ENCODE measurements at places on chromosomes 4 and X.

DNA sequence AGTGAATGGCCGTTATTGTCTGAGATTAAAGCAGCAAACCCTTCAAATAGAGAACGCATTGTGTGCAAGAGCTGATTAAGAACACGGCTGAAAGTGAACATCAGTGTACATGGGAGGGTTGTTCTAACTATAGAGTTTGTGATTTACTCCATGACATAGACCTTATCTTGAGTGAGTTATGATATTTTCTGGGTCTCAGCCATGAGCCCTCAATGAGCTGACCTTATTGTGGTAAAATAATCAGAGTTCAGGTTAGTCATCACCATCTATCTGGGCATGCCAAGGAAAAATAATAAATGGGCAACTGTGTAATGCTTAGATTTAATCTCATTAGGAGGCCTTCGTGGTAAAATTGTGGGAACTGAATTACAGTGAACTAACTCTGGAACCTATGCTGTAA, 33.2 kb upstream of the CLDN24 start:
- DNase-seq = no peak

DNA sequence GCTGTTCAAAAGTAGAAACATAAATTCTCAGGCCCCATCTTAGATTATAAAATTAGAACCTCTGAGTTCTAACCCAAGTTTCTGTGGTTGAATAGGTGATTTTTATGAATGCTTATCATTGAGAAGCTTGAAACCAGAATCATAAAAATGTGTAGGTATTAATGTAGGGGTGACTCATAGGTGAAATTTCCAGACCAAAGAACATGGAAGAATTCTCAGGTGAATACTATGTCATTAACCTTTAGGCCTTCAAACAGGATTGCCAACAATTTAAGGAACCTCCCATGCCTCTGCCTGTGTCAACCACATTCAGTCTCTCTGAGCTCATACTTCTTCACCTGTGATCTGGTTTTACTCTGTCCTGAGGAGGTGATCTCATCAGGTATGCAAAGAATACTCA, 177.8 kb downstream of the NPFFR2 start:
- DNase-seq = no peak

- DNase-seq = no peak
Observed at GRCh38 chrX:145821291-145821897, 3.8 kb downstream of the SLITRK2 start.

GRCh38 chr4:174222266-174222872, 61.1 kb downstream of the FBXO8 start:
- DNase-seq = peak; percentile 1

GRCh38 chr4:147773261-147774184, 41.6 kb downstream of the ARHGAP10 start:
- DNase-seq = peak; percentile 24

DNA sequence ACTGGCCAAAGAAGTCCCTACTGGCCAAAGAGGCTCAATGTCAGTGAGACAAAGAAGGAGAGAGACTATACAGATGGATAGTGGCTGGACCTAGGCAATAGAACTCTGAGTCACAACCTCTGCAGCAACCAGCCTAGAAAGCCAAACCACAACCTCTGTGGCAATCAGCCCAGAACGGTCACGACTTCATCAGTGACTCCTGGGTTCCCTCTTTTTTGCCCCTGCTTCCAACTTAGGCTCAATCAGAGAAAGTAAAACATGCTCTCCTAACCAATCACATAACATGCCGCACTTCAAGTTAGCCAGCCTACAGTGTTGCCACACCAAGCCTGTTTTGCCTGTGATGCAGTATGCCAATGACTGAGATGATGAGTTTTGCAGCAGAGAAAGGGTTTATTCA, 203.4 kb downstream of the ANAPC10 start:
- no peak for DNase-seq

DNA sequence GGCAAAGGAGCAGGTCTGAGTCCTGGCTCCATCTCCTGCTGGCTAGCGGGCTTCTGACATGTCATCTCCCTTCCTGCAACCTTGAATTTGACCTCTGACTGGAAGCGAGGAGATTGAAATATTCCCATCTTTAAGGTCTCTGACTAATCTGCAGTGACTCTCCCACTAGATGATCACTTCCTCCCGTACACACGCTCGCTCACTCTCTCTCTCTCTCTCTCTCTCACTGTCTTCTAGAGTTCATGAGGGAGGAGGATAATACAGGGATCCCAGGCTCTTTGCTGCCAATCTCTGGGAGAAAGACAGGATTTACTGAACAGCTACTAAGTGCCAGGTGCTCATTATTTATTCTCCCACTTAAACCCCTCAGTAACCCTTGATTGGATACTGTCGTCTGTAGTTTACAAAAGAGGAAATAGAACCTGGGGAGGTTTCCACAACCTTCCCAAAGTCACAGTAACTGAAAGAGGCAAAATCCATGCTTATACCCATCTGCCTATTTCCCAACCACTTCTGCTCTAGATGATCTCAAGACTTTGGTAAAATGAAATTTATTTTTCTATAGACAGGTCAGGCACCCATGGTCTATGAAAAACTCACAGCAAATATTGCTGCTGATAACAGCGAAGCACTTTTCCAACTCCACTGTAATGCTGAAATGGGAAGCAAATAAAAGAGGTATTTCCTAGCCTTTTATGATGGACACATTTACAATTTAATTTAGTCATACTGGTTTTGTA, 193.5 kb upstream of the C1QTNF7 start:
- DNase-seq = no peak

GRCh38 chr4:155566354-155566753, 100.3 kb upstream of the GUCY1A1 start:
- DNase-seq = no peak

DNA sequence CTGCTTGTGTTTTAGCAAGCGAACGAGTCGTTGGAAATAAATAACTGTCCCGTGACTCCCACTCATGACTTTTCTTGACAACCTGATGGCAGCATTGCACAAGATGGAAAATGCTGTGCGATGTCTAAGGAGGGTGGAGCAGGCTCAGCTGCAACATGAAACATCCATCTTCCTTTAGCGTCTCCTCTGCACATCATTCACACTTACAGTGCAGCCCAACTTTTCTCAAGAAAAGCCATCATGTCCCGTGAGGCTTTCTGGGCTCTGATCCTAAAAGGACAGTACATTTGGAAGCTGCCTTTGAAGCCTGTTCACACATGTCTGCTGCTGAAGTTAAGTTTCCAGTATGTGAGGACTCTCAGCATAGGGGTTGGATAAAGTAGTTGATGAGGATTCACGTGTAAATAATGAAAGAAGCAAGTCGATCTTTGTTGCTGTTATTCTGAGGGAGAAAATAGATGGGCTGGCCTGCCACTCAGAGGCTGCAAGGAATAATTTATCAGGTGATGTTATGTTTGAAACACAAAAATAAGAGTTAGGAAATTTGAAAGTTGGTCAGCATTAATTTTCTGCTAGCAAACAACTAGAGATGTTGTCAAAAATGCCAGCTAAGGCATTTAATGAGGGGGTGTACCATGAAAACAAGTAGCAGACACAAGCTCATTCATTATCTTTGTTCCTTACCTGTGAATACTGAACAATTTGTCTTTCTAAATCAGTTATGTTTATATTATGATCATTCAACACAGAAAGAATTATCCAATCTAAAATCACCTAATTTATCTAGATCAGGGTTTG, 328.7 kb upstream of the ZFP42 start:
- DNase-seq = no peak

GRCh38 chr4:8285976-8286718, 16.6 kb downstream of the HTRA3 start:
- DNase-seq = no peak

GRCh38 chr4:99507762-99508161, 3.1 kb upstream of the C4orf17 start:
- DNase-seq = no peak

DNA sequence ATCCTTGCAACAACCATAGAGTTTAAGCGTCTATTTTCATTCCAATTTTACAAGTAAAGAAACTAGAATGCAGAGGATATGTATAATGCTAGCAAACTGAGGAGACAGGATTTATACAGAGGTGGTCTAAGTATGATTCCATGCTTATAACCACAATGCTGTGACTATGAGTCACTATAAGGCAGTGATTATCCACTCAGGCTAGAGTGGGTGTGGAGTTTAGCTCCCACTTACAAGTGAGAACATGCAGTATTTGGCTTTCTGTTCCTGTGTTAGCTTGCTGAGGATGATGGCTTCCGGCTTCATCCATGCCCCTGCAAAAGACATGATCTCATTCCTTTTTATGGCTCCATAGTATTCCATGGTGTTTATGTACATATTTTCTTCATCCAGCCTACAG, 41.6 kb upstream of the EDA2R start:
- DNase-seq = no peak

- DNase-seq = no peak
Observed at GRCh38 chr4:137597752-137598430, 65.6 kb upstream of the PCDH18 start.

- DNase-seq = no peak
Observed at GRCh38 chr4:180060159-180060889, 2182.9 kb upstream of the TENM3 start.

- no peak for DNase-seq
Observed at GRCh38 chr4:41363384-41363981, 106.8 kb downstream of the UCHL1 start.

- no peak for DNase-seq
Observed at GRCh38 chrX:15681433-15681832, 16.8 kb upstream of the CLTRN start.

DNA sequence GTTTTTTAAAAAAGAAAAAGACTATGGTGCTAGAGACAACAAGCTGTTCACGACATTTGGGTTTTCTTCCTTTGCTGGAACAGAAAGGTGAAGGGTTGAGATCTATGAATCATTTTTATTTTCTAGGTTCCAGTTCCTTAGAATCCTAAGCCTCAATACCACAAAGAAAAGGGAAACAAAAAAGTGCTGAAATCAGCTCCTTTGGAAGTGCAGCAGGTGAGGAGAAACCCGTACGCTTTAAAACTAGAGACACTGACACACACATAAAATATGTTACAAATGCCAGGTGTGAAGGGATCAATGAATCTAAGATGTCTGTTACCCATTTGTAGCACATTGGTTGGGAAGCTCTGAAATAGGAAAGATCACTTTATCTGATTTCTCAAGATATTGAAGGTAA, 125.2 kb downstream of the AREG start:
- DNase-seq = no peak

DNA sequence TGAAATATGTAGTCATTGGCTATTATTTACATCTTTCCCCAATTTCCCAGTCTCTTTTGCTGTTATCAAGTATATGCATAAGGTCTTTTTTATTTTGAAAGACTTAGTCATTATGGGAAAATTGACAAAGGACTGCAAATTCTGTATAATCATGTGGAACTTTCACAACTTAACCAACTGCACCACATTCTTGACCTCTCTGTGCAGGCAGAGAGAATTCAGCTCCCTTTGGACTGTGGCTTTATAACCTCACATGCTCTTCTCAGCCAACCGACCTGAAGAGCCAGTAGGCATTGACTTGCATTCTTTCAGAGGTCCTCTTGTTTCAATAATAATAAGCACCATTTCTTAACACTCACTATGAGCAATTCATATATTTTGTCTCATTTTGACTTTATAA, 66.9 kb downstream of the ANXA3 start:
- no peak for DNase-seq

DNA sequence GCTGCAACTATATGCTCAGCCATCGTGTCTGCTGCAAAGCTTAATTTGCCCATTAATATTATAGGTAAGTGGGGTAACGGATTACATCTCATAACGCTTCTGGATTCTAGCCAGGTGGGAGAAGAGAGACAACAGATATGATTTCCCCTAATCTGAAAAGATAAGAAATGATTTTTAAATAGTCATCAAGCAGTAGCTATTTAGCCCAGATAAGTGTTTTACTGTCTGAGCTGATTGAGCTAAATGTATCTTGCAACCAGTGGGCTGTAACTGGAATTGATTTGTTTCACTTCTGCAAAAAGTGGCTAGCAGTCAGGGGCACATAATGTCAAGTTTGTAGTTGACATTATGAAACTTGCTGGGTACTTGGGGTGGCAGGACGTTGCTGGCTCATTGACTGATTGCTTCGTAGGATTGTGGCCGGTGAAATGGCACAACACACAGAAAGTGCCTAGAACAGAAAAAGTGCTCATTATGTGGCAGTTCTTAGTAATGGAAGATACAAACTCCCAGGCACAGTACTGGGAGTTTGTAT, 18.5 kb downstream of the LAP3 start:
- DNase-seq = no peak

DNA sequence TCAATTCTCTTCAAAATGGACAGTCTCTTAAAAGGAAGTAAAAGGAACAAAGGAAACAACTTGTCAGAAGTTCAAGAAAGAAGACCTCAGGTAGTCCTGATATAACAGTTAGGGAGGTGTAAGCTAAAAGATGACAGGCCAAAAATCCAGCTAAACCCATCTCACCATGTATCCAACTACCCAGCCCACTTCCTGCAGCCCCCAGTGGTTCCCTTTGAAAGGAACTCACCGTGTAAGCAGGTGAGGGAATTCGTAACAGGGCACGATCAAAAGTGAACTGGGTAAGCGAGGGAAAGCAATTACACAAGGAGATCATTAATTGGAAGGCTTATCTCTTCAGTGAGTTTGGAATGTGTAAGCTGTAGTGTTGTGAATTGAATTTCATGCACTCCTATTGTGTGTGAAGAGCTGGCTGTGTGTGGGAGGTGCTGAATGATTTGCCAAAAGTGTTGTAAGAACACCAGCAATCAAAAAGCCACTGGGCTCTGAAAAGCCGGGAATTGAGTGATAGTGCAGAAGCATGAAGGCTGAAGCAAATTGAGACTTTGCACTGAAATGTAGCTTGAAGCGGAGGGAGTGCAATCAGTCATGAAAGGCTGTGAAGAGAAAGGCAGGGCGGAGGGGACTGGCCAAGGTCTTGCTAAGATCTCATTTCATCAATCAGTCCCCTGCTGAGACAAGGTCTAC, 914.2 kb upstream of the LCORL start:
- DNase-seq = no peak

- DNase-seq = no peak
Observed at GRCh38 chr4:106676173-106676921, 307.8 kb upstream of the GIMD1 start.

GRCh38 chr4:106615410-106615945, 246.9 kb upstream of the GIMD1 start:
- no peak for DNase-seq

GRCh38 chrX:82848111-82848510, 660.0 kb upstream of the POU3F4 start:
- DNase-seq = no peak

DNA sequence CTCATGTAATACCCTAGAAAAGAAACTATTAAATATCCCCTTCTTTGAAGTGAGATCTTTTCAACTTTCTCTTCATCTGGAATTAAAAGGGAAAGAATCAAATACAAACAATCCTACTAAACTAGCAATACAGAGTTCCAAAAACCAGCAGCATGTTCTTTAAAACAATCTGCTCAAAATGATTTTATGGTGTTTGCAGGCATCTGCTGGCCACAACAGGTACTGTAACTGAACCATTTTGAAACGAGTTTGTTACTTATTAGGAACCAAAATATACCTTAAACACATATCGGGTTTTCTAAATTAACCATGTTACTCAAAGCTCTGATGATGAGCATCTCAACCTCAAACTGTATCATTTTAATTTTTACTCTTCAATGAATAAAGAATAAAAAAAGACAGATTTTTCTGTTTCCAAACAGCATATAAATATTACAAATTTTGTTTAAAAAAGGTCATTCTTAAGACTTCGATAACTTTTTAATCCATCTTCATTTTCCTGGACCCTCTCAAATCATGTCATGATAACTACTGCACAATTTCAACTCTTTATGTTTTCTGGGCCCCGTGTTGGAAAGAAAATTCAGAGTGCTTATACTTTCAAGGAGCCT, 56.5 kb downstream of the ARAP2 start:
- DNase-seq = no peak

All from NCI-H2171 (cell line).